ENCODE measurements at places on chromosomes 6 and 20.

DNA sequence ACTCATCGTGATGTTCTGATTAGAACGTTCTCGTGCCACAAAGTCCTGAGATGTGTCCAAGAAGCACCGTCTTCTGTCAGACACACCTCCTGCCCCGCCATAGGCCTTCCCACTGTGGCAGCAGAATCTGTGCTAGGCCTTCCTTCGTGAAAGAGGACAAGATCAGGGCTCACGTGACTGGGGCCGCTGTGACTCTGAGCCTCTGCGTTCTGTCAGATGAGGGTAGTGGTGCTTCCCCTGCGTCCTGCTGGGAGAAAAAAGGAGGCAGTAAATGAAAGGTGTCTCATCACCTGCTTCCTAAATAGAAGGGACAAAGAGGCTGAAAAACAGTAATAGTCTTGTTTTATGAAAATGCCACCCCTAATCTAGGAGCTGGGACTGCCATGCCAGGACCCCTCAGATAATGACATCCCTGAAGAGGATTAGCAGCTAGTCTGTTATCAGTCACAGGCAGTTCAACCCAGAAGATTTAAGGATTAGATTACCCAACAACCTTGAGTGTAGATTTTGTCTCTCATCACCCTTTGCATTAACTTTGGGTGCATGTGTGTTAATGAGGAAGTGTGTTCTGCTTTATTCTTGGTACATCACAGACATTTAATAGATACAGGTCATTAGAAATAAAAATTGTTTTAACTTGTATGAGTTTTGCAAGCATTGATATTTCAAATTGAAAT lies 4.1 kb downstream of the DNAJC5 start:
- no peak for DNase-seq

DNA sequence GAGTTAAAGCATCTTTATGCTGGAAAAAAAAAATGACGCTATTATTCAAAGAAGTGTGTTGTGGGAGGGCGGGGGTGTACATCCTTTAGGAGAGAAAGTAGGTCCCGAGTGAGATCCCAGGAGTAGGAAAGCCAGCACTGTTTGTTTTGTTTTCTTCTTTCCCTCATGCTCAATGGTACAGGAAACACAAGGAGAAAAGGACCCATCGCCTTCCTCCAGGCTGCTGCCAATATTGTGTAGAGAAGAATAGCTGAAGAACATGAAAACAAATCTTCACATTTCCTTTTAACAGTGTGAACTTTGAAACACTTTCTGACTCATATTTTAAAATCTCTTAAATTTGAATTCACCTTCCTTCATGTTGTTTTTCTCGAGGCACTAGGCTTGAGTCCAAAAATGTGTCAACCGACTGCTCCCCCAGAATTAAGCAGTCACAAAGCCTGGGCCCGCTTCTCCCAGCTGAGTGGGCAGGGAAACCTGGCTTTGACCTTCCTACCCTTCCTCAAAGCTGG lies 22.3 kb downstream of the PPP1R16B start:
- DNase-seq: no peak

GRCh38 chr20:50681359-50682064 lies 9.8 kb downstream of the RIPOR3 start:
- DNase-seq: no peak

- no peak for DNase-seq
Observed at GRCh38 chr6:33627876-33628275, 6.8 kb downstream of the ITPR3 start.

- DNase-seq: no peak
Observed at GRCh38 chr20:63377256-63377941, 16.2 kb upstream of the CHRNA4 start.

DNA sequence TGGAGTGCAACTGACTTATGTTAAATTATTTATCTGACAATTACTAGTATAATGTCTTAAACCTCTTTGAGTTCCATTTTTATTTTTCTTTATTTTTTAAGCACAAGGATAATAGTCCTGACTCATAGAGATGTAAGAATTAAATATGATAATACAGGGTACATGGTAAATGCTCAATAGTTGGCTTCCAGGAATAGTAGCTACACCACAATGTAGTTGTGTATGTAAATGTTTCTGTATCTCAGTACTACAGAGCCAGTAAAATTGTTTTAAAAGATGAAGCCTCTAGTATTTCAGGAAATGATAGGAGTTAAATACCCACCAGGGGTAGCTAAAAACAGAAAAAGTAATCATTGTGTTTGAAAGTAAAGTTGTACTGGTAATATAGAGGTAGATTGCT lies 487.4 kb upstream of the IRAK1BP1 start:
- no peak for DNase-seq

DNA sequence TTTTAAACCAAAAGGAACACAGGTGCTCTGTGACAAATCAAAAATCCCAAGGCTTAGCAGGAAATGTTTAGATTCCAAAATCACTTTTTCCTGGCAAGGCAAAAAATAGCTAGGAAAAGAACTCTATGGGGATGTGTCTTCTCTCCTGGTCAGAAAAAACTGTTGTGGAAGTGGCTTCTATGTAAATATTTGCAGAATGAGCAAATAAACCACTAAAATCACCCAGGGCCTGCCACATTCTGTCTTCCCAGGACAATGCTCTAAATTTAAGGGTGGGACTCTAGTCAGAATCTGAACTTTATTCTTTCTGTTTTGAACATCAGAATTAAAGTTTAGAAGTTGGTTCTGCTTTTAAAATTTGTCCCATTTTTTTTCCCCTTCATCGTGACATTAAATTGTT lies 29.3 kb downstream of the GCM1 start:
- DNase-seq: peak; percentile 12

GRCh38 chr20:23156170-23156841 lies 70.2 kb upstream of the CD93 start:
- peak; percentile 67 for DNase-seq

- no peak for DNase-seq
Observed at GRCh38 chr6:81906709-81907204, 154.3 kb upstream of the TENT5A start.

DNA sequence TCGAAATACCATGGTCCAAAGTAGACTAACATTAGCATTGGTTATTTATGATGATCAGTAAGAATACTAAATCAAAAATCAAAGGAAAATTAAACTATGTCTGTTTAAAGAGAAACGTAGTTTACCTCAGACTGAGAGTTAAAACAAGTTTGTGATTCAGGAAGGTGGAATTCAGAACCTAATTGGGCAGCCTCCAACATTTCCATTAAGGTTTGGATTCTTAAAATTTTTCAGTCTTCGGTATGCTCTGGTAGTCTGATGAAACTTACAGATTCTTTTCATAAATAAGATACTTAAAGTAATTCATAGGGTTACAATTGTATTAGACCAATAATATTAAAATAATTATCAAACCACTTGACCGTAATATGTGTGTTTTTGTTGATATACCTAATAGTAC lies 18.6 kb downstream of the HFE start:
- DNase-seq: no peak

DNA sequence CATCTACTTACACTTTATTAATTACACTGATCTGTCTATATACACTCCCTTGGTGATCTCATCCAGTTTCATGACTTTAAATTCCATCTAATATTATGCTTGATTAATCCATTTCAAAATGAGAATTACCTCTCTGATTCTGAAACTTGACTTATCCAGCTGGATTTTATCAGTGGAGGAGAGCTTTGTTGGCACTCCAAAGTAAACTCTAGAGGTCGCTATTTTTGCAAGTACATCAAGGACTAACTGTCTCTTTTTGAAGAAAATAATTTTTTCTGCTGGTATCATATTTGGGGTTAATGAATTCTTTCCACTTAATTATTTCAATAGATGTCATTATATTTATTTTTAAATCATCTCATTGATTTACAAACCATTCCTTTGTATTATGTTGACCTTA lies 630.3 kb upstream of the MAN1A1 start:
- peak; percentile 17 for DNase-seq

- peak; percentile 11 for DNase-seq
Observed at GRCh38 chr6:82072121-82072521, 175.4 kb downstream of the IBTK start.

DNA sequence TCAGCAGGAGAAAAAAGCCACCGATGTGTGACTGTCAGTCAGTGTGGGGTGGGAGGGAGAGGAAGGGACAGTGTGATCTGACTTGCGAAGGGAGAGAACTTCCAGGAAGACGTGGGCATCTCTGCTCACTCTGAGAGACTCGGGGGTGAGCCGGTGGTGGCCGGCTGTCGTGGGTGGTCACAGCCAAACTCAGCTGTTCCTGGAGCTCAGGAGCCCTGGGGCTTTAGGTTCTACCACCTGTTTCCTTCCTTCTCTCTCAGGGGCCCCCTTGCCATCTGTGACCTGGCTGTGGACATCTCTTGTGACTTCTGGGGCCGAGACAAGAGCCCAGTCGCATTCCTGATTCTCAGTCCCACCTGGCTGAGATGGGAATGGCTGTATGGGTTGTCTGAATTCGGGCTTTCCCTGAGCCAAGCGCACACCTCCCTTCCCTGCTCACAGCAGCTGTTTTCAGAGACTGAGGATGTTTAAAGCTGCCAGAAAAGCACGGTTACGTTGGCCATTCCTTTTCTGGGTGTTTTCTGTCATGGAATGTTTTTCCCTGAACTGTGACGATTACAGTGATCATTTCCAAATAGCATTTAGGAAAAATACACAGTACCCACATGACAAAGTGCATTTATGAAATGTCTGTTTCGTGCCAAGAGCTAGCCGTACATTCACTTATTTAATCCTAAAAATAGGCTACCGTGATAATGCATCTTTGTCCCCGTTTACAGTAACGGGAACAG lies 36.5 kb downstream of the SYNJ2 start:
- DNase-seq: peak; percentile 21

DNA sequence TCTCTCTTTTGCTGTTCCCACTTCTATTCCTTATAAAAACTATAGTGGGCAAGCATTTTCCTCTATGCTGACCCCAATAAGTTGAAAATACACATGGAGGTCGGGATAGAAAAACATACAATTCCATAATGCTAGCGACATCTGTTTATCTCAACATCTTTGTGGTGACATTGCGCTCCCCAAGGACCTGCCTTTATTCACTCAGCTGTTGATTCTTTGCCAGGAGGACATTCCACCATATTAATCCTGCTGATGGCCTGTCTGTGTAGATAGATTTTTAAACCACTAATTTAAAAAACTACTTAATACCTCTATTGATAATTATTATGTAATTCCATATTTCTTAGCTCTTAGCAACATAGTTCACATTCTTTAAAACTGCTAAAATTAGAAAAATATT lies 555.3 kb upstream of the MAP3K7 start:
- DNase-seq: no peak

DNA sequence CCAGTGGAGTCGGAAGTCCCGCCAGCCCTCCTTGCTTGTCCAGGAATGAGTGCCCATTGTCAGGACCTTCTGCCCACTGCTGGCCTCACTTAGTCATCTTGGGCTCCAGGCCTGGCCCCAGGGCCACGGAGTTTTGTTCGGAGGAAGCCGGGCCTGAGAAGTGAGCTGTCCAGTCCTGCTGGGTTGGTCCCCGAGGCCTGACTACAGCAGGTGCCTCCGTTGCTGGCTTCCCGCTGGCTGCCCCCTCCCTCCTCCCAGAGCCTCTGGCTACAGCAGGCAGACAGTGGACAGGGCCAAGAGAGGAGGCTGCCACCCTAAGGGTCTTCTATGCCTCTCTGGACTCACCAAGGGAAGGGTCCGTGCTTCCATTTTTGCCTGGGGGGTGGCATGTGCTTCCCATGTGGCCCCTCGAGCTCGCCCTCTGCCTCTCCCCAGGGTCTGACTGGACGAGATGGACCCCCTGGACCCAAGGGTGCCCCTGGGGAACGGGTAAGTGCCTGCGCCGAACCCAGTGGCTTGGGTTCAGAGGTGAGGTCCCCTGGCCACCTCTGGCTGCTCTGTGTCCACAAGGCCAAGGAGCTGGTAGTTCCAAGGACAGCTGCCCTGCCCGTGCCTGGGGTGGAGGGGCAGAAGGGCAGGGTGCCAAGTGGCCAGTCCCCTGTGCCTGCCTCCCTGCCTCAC lies 2.8 kb downstream of the COL9A3 start:
- DNase-seq: no peak

DNA sequence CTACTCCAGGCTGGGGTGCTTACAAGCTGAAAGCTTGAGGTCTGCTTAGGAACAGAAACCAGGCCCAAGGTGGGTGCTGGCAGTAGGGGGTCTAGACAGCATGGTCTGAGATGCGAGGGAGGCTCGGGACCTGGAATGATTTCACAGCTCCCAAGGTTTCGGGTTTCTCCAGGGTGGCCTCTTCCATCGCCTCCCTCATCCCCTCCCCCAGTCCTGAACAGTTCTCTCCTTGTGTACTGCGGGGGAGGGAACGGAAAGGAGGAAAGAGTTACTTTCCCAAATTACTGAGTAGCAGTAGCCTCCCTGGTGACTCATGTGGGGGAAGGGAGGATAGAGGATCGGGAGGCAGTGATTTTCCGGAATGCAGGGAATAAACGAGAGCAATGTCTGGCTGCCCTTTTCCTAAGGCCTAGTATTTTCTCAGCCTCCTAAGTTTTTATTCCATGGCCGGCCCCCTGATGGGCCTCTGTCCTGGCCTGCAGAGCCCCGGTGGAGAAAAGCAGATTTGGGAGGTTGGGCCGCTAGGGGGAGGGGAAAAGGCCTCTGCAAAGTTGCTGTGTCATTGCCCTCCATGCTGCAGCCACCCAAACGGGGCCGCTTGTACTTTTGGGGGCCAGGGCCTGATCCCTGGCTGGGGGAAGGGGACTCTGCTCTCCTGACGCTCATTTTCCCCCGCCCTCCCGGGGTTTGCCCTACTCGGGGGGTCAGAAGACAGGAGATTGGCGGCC lies 1.5 kb downstream of the BRD2 start:
- DNase-seq: peak; percentile 95

GRCh38 chr20:51366155-51366886 lies 176.2 kb downstream of the NFATC2 start:
- DNase-seq: peak; percentile 100

GRCh38 chr20:61185181-61185580 lies 66.9 kb upstream of the CDH4 start:
- no peak for DNase-seq

DNA sequence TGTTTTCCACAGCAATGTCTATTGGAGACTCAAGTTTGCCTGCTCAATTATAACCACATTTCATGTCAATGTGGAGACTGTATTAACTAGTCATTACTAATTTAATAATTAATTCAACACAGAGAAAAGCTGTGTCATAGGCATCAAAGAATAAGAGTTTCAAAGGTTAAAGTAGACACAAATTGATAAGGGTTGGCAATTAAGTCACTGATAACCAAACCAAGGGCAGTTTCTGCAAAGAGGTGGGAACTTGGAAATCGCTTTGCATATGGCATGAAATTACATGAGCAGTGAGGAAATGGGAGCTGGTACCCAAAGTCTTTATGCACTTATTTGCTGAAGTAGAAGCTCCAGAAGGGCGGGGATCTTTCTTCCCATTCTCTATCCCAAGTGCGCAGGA lies 34.2 kb downstream of the GCLC start:
- no peak for DNase-seq

DNA sequence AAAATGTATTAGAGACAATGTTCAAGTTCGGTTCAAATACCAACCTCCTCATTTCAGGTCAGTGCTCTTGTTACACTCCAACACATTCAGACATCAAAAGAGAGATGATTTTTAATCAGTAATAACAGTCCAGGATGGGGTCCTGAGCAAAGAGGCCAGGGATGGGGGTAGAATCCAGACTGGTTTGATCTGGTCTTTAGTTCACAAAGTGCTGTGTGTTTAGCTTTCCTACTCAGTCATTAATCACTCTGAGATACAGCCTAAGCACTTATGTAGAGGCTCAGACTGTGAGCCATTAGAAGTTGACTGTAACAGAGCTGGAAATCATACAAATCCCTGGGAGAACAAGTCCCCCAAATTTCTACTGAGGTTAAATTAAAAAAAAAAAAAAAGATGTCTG lies 241.6 kb downstream of the PTPRK start:
- no peak for DNase-seq

GRCh38 chr20:21378259-21378658 lies 19.1 kb downstream of the NKX2-4 start:
- DNase-seq: no peak

- no peak for DNase-seq
Observed at GRCh38 chr6:21893793-21894192, 300.2 kb downstream of the SOX4 start.
